ENCODE measurements at places on chromosomes 5 and 9.

DNA sequence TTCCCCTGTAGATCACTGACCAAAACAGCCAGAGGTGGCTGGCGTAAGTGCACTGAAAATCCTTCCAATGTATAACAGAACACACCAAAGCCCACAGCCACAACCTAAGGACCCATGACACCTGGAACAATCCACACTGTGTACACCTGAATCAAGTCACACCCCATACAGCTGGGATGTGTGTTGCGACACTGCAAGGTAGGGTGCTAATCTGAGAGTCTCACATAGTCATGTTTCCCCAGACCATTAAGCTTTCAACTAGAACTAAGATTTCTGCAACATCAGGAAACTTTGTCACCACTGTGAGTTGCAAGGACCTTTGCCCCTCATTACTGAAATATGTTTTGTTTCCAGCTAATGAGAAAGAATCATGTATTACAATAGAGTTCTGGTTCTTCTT lies 59.4 kb downstream of the MED27 start:
- DNase-seq, result no peak

DNA sequence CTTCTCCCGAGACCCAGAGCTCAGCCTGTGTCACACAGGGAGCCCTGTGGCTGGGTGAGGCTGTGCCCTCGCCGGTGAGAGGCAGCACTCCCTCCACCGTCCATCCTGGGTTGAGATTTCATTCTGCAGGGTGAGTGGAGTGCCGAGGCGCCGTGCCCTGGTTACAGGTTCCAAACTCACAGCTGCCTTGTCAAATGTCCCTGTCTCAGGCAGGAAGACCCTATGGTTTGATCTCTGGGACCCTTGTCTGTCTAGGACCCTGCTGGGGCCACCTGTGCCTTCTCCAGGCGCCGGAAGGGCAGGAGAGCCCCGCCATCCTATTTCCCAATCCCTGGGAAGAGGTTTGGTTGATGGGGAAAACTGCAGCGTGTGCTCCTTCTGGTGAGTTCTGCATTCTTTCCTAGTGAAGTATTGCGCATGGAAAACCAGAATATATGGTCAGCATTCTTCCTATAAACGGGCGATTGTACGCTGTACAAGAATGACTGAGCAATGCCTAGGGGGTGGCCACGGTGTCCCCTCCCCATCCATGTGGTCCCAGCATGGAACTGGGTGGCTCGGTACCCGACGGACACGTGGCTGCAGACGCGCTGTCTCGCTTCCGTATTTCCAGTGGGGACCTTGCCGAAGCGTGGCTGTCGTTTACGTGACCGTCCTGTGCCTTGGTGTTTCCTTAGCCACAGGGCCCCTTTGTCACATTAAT lies 95.9 kb upstream of the COL5A1 start:
- no peak for DNase-seq

DNA sequence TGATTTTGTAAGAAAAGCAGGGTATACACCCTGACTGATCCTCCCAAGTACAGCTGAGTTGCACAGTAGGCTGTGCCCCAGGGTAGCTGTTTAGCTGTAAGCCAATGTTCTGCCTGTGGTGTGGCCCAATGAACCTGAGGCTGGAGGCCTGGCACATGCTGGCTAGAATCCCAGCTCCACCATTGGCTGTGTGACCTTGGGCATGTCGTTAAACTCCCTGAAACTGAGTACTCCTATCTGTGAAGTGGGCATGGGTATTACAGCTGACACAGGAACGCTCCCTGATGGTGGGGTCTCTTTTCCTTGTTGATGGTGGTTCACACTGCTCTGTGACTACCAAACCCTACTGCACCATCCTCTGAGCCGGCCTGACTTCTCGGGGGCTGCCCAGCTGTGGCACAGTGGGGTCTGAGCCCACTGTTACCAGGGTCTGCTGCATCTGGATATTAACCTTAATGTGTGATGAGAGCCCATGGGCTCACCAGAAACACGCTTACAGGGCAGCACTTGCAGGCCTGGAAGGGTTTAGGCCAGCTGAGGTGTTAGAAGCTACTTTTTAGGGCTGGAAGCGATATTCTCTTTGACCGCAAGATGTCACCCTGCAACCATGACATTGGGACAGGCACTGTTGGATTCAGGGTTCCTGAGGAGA lies 7.0 kb upstream of the GADD45G start:
- peak; percentile 52 for DNase-seq

- DNase-seq, result no peak
These were observed 24.4 kb upstream of the HMCN2 start for GRCh38 chr9:130241198-130241535.

- DNase-seq, result peak; percentile 41
These were observed 244.4 kb downstream of the MAST4 start for GRCh38 chr5:66840511-66841013.

DNA sequence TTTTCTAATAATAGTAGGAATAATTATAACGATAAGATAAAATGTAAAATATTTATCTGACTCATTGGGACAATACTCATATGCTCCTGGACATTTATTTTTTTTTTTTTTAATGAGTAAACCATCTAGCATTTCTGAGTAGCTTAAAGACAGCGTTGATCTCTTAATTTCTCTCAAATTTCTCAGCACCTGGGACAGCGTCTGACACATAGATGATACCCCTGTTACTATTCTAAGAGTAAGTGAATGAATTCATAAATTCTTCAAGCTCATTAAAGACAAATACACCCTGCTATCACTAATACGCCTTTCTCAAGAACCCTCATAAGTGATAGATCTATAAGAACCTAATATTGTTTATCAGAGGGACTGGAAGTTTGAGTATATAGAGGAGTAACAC lies 12.0 kb upstream of the HTR4 start:
- no peak for DNase-seq

GRCh38 chr9:92035687-92036410 lies 79.4 kb downstream of the SPTLC1 start:
- no peak for DNase-seq

DNA sequence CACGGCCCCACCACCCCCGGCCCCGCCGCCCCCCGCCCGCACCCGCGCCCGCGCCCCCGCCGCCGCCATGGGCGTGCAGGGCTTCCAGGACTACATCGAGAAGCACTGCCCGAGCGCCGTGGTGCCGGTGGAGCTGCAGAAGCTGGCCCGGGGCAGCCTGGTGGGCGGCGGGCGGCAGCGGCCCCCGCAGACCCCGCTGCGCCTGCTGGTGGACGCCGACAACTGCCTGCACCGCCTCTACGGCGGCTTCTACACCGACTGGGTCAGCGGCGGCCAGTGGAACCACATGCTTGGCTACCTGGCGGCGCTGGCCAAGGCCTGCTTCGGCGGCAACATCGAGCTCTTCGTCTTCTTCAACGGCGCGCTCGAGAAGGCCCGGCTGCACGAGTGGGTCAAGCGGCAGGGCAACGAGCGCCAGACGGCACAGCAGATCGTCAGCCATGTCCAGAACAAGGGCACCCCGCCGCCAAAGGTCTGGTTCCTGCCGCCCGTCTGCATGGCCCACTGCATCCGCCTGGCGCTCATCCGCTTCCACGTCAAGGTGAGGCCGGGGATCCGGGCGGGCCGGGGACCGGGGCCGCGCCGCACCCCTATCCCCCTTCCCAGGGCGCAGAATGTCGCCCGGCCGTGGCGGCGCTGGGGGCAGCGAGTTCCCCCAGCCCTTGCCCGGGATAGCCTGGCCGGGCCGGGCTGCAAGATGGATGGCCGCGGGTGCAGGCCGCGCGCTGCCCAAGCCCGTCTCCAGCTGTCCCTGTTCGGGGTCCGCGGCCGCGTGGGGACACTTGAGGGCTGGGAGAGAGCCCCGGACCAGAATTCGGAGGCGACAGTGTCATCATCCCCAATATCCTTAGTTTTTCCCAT lies 594 bp downstream of the FAM120A start:
- DNase-seq, result peak; percentile 55

- no peak for DNase-seq
These were observed 47.0 kb downstream of the TJP2 start for GRCh38 chr9:69221036-69221435.

- no peak for DNase-seq
These were observed 348.5 kb downstream of the DMAC1 start for GRCh38 chr9:7451062-7451461.

DNA sequence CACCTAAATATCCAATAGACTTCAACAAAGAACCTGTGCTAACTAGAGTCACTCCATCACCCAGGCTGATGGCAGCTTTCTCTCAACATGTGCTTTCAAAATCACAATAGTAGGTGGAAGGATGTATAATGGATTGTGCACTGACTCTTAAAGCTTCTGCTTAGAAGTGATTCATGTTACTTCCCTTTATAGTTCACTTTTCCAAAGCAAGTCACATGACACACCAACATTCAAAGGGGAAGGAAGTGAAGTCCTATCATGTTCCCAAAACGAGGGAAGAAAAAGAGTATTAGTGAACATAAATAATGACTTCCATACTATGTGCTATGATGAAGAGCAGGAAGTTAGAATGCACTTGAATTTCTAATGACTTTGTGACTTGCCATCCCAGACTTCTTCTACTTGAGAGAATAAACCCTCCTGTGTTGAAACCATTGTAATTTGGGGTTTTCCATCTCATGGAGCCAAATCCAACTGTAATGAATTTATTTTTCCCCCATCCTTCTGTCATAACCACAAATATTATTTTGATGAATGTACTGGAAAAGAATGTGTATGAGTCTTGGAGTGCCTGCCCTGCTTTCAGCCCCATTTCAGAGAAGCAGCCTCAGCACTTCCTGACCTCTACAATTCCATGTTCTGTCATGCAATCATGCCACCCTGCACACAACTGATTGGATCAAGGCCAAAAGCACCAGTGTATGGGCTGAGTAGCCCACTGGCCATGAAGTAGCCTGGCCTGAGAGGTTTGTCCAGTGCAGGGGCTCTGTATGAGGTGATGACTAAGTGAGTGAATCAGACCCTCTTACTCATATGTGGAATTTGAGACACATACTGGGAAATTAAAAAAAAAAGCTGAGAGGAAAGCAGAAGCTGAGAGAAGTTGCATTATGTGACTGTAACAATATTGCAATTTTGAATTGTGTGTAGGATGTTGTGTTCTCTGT lies 525.9 kb upstream of the CLINT1 start:
- DNase-seq, result peak; percentile 22

- DNase-seq, result no peak
These were observed 72.0 kb upstream of the SUSD1 start for GRCh38 chr9:112247090-112247489.

GRCh38 chr5:149035372-149035790 lies 27.5 kb downstream of the SH3TC2 start:
- peak; percentile 74 for DNase-seq

DNA sequence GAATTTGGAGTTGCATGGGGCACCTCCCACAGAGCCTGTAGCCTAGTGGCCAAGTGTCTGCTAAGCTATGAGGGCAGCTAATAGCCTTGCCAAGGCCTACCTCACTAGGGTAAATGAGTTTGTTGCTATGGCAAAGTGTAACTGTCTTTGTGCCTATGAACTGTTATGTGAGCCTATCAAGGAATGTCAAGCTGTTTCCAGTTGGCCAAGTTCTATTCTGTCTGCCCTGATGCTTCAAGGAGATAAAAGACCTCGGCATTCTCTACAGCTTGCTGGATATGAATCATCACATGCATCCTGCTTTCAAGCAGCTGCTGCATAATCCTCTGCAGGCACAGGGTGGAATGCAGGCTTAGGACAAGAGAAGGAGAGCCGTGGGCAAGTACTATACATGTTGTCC lies 69.8 kb upstream of the CCDC112 start:
- peak; percentile 68 for DNase-seq

GRCh38 chr5:94802450-94802849 lies 184.0 kb downstream of the SLF1 start:
- no peak for DNase-seq
